Non-pigmented ciliary epithelial cell (primary cell): ENCODE measurements at places on chromosomes 7 and 10.

GRCh38 chr7:140047197-140047596, 15.6 kb downstream of the PARP12 start:
- DNase-seq, result no peak

DNA sequence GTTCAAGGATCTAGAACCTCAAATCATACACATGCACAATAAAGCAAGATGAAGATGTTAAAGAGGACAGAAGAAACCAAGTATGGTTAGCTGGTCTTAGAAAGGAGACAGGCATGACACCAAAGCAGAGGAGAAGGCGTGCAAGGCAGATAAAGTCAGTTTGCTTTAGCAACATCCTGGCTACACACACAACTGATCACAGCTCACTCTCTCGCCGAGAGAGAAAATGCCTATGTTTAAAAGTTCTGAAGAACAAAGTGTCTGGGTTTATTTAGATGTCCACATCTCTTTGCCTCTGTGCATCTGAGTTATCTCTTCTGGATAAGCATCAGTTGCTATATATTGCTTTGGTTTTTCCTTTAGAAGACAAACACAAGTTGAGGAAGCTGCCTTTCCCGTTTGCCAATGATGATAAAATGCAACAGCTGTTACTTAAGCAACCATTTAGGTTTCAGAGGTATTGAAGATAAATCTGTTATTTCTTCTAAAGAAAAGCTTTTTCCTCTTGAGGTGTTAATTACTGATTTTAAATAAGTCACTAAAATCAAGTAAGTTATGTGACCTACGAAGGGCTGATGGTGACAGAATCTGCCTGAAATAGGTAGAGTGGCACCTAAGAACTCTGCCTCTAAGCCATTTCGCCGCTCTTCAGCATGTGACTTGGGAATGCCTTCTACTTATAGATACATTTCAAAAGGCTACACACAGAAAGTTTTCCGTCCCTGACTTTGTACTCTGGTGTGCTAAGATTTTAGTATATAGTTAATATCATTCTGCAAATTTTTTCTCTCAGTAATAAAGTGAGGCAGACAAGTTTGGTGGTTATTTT, 146.2 kb upstream of the ASAH2 start:
- no peak for DNase-seq

DNA sequence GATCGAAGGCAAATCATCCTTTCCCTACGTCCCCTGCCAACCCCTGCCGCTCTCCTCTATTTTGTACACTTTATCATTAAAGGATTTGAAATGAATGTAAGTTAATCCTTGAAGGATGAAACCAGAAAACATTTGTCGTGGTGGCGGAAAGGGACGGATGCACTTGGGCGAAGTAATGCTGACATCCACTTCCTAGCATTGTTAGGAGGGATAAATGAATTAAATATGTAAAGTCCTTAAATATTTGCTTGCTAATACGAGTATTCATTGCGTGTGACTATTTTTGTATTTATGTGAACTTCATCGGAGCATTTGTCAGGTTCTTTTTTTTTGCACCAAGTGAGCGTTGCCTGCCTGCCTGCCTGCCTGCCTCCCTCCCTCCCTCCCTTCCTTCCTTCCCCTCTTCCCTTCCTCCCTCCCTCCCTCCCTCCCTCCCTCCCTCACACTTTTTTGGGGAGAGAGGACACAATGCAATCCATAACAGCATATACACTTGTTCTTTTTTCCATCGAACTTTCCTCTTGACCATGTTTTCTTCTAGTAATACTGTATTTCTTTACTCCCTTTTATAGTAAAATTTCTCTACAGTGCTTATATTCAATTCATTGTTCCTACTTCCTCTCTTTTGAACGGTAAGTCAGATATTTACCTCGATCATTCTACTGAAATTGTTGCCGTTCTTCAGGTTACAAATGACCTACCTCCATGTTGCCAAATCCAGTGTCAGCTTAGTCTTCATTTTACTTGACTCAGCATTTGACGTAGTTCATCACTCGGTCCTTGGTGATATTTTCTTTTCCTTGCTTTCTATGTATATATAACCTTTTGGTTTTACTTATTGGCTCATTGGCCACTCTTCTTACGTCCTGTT, 831 bp downstream of the CCDC7 start:
- DNase-seq, result no peak

DNA sequence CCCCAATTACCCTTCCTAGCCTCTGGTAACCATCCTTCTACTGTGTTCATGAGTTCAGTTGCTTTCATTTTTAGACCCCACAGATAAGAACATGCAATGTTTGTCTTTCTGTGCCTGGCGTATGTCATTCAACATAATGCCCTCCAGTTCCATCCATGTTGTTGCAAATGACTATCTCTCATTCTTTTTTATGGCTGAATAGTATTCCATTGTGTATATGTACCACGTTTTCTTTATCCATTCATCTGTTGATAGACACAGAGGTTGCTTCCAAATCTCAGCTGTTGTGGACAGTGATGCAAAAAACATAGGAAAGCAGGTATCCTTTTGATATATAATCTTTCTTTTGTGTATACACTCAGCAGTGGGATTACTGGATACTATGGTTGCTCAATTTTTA, 51.2 kb downstream of the RAPGEF5 start:
- DNase-seq, result no peak

DNA sequence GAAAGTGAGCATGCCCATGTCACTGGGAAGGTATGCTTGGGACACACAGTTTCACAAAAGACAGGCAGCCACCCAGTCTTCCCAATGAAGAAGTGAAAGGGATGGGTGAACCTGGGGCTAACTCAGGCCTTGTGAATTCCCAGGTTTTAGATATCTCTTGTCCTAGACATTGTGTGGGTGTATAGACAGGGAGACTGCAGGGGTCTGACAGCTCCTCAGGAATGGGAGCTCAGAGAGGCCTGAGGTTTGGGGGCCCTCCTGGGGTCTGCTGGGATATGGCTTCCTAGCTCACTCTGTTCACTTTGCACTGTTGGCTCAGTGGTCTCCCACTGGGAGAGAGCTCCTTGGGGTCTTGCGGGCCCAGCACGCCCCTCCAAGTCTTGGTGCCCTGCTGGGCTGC, 47.0 kb downstream of the WDFY4 start:
- DNase-seq, result no peak

DNA sequence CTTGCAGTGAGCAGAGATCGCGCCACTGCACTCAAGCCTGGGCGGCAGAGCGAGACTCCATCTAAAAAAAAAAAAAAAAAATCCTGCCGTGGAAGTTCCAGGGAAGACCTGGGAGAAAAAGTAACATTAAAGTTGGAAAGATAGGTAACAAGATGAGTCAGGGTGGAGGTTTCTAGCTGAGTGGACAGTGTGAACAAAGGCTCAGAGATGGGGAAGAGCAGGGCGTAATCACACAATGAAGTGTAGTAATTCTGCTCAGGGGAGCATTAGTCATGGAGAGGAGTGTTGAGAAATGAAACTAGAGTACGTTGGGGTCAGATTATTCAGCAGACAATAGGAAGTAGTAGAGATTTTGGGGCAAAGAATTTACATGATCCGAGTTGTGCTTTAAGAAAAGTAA, 21.6 kb upstream of the WASL start:
- DNase-seq, result peak; percentile 34

DNA sequence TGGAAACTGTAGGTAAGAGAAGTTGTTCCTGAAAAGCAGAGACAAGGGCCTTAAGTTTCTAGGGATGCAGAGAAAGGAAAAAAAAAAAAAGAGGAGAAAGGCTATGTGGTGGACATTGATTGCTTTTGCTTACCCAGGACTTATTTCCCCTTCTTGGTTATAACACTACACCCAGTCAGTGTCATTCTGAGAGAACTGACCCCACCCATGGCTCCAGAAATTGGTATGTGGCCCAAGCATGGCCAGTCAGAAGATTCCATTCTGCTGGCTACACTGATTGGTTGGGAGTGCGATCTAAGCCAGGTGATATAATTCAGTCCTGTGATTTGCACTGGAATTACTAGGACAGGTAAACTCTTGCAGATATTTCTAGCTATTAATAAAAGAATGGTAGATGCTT, 62.2 kb upstream of the EXOC4 start:
- no peak for DNase-seq

- no peak for DNase-seq
These were observed 142.6 kb upstream of the ASAH2 start for GRCh38 chr10:50393784-50394467.

- DNase-seq, result no peak
These were observed 101.1 kb downstream of the MAGI2 start for GRCh38 chr7:79352323-79352722.

DNA sequence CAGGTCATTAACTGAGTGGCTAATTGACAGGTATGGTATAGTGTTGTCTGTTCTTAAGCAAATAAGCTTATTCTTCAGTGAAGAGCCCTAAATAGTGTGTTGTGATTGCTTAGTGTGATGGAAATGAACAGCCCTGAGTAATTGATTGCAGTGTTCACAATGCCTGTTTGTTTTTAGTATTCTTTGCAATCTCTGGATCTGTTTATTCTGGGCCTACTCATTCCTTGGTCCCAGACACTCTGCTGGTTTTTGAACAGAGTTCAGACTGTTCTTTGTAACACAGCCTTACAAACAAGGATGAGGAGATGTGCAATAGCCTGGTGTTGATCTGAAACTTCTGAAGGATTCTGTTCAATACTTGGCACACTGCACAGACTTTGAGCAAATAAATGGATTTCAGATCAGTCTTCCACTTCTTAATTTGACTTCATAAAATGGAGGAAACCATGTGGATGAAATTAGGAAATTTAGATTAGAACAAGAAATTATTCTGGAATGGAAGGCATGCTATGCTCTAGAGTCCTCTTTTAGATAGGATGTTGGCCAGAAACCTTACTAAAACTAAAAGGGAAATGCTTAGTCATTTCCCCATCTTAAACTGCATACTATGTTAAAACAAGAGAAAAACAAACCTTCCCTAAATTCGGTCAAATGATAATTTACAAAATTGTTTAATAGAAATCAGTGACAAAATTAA, 444.2 kb upstream of the SEMA3D start:
- DNase-seq, result no peak

DNA sequence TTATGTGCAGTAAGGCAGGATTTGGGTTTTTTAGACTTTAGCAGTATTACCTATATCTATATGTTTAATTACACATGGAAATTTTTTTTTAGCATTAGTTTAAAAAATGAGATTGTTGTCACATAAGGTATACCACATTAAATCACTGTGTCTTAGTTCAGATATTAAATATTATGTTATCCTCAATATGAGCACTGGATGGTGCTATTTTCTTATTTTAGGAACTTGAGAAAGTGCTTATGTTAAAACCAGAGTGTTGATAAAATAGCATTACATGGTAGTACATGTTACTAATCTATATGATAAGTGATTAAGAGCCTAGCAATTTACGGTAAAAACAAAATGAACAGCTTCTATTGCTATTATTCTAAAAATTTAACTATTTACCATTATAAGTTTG, 28.8 kb downstream of the MIOS start:
- DNase-seq, result no peak

- no peak for DNase-seq
These were observed 1152.2 kb downstream of the XPNPEP1 start for GRCh38 chr10:108771106-108771505.

DNA sequence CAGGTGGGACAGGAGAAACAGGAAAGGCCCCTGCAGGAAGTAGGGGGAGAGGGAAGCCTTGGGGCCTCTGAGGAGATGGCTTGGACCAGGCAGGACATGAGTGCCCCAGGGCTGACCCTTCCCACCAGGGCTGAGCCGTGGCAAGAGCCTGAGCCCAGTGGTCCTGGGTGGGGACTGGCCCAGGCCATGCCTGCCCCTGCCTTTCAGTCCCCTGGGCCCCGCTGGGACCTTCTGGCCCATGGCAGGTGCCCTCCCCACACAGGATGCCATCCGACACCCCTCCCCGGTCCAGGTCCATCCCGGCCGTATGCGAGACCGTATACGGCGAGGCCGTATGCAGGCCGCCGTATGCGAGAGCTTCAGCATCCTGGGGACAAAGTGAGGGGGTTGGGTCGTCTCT, 2.0 kb downstream of the GRIFIN start:
- DNase-seq, result no peak

DNA sequence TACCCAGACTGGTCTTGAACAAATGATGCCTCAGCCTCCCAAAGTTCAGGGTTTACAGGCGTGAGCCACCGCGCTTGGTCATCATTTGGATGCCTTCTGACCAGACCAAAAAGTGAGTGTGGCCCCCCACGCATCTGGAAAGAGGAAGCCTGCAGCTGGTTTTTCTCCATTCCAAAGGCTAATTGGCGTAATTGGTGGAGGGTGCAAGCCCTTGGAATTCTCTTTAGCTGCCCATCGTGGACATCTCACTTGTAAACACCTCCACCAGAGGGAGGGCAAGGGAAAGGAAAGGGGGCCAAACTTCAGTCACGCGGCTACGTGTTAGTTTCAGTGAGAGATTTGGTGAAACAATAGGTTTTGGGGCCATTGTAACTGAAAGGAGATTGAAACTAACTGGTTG, 4.1 kb upstream of the ARHGAP21 start:
- DNase-seq, result no peak

DNA sequence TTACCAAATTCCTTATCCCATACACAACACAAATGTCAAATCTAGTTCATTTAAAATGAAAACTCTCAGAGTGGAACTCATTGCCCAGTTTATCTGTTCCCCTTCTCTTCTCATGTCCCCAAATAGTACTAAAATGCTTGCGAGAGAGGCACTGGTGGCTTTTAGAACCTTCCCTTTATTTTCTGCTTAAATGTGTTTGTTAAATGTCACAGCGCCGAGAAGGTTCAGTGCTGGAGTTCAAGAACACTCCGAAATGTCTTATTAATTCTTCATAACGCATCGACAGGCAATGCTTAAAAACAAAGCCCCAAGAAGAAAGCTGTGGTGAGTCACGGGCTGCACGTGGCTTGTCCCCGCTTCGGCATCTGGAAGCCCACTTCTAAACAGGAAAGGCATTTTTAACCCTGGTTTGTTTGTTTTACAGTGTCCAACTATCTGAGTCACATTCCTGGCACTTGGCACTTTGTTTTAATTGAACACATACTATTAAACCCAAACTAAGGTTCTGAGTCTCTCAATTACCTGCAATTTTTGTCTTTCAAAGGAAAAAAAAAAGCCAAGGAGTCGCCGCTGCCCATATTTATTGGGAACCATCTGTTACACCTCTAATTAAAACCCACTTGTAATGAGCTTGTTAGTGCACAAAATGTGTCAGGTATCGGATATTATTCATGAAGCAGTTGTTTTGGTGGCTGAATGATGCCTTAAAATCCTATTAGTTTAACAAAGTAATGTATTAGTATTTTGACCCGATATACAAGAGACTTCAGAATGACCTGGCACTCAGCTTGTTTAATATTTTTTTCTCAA, 49.9 kb upstream of the MGMT start:
- no peak for DNase-seq

- no peak for DNase-seq
These were observed 142.3 kb downstream of the PRPF18 start for GRCh38 chr10:13728898-13729535.

DNA sequence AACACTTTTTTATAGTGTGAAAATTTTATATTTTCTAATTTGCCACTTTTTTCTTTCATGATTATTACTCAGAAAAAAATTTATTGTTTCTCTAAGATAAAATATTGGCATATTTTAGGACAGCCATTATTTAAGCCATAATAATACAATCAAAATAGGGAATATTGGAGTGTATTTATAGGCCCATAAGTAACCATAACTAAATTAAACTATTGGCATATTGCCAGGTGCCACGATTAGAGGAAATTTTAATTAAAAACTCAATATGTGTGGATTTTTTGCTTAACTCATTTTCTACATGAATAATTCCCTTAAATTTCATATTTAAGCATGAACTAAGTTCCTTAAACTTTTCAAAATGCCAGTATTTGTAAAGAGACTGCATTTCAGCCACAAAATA, 587.8 kb downstream of the IPMK start:
- DNase-seq, result no peak

- DNase-seq, result no peak
These were observed 763.4 kb downstream of the KCNMA1 start for GRCh38 chr10:76874176-76874575.
